ENCODE measurements at places on chromosomes 4 and X. TPM values are rescaled to one million over a fixed set of nuclear protein-coding genes. Genes with fewer than 3 reads are reported as not detected.

PNMA6A gene
- 0.34 TPM for total RNA-seq

F8 gene
- 0.95 TPM for total RNA-seq

MAGEE2 gene
- total RNA-seq, result not detected

CTAG1A gene
- not detected for total RNA-seq

GAGE1 gene
- not detected for total RNA-seq

UCP1 gene
- total RNA-seq, result not detected

RNF128 gene
- 0.13 TPM for total RNA-seq

COL4A5 gene
- 6.3 TPM for total RNA-seq

PPP1R2C gene
- not detected for total RNA-seq

SGMS2 gene
- total RNA-seq, result 30.5 TPM

NPNT gene
- not detected for total RNA-seq

DGKK gene
- not detected for total RNA-seq

CLIC2 gene
- total RNA-seq, result not detected

NR3C2 gene
- total RNA-seq, result 0.09 TPM

BMPR1B gene
- not detected for total RNA-seq

NSG1 gene
- not detected for total RNA-seq

GAGE12J gene
- total RNA-seq, result not detected

AREG gene
- 0.42 TPM for total RNA-seq

WWC2 gene
- total RNA-seq, result 93.8 TPM

MEPE gene
- not detected for total RNA-seq

CENPVL2 gene
- total RNA-seq, result not detected

SPIN3 gene
- total RNA-seq, result 6.3 TPM

NOX1 gene
- not detected for total RNA-seq

OTC gene
- not detected for total RNA-seq

GLRA2 gene
- total RNA-seq, result not detected

Data from HFFc6 (cell line).